HepG2 (cell line): ENCODE measurements at places on chromosomes 11 and 22. TPM values are rescaled to one million over a fixed set of nuclear protein-coding genes. Genes with fewer than 3 reads are reported as not detected.

- no peaks in the 10 kb centered on the region; the same call in 2 of the 3 replicates for H3K27me3 ChIP-seq
- H3K27ac ChIP-seq = peak overlapping the region; percentile 80
- peak overlapping the region; percentile 78 for H3K4me3 ChIP-seq
- H3K36me3 ChIP-seq = peaks cover 8% of the 10 kb centered on the region
- peaks cover 57% of the 10 kb centered on the region for H3K4me1 ChIP-seq
Measured at GRCh38 chr11:576811-577610, 741 bp downstream of the PHRF1 start.

The OVOL1 gene
- total RNA-seq = not detected in 2 replicates

- H3K27ac ChIP-seq = no peak overlapping the region
- H3K4me3 ChIP-seq = no peak overlapping the region
- H3K36me3 ChIP-seq = peaks cover 36% of the 10 kb centered on the region
- no peak for DNase-seq
- peaks cover 18% of the 10 kb centered on the region for H3K4me1 ChIP-seq
- H3K27me3 ChIP-seq = no peaks in the 10 kb centered on the region
Measured at GRCh38 chr11:66600219-66600618, 7.2 kb downstream of the CCS start.

GRCh38 chr22:17243524-17243923 is 24.3 kb upstream of the ADA2 start:
- H3K36me3 ChIP-seq = no peaks in the 10 kb centered on the region
- no peak overlapping the region for H3K27ac ChIP-seq
- H3K4me3 ChIP-seq = no peak overlapping the region
- DNase-seq = no peak

GRCh38 chr22:29903371-29903770 is 20.4 kb downstream of the MTMR3 start:
- no peaks in the 10 kb centered on the region for H3K27me3 ChIP-seq
- H3K4me3 ChIP-seq = no peak overlapping the region
- H3K4me1 ChIP-seq = peaks cover 34% of the 10 kb centered on the region

The CNGA4 gene
- not detected in 2 replicates for total RNA-seq

The POU2AF2 gene
- total RNA-seq = not detected in 2 replicates
